ENCODE measurements at places on chromosomes 1 and 21.

GRCh38 chr1:229883504-229884200, 183.4 kb upstream of the GALNT2 start:
- no peak for DNase-seq

DNA sequence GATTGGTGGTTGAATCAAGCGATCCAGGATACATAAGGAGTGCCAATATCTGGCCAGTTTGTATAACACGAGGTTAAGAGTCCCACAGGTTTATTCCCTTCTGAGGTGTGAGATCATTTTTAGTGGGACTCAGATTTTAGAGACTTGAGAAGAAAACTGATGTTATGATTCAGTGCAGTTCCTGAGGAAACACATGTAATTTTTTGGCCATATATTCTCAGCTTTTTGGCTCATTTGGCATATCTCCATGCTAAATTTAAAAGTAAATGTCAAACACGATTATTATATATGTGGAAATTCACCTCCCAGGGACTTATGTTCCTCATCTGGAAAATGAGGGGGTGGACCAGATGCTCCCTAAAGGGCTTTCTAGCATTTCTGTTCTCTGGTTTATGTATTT, 39.2 kb upstream of the SERBP1 start:
- DNase-seq = no peak

DNA sequence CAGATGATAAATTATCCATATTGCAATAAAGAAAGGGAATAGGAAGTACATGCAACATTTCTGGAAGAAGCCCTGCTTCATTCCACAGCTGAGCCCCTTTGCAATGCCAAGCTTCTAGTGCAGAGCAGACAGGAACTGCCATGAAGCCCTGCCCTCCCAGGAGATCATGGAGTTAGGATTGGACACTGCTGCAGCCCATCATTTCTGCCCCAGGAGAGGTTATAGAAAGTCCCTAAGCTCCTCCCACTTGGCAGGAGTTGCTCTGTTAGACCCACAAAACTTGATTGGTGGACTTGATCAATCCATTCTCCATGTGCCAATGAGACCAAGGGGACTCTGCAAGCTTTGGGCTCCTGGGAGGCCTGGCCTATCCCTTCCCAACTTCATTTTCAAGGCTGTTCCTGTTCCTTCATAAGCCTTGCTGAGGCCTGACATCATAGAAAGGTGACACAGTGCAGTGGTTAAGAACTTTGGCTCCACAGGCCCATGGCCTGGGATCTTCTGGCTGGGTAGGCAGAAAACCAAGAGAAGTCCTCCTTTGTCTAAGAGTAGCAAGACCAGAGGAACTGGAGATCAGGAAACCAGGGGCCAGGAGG, 1.3 kb upstream of the LAPTM5 start:
- DNase-seq = no peak

GRCh38 chr1:61093525-61094137, 11.3 kb downstream of the NFIA start:
- no peak for DNase-seq

DNA sequence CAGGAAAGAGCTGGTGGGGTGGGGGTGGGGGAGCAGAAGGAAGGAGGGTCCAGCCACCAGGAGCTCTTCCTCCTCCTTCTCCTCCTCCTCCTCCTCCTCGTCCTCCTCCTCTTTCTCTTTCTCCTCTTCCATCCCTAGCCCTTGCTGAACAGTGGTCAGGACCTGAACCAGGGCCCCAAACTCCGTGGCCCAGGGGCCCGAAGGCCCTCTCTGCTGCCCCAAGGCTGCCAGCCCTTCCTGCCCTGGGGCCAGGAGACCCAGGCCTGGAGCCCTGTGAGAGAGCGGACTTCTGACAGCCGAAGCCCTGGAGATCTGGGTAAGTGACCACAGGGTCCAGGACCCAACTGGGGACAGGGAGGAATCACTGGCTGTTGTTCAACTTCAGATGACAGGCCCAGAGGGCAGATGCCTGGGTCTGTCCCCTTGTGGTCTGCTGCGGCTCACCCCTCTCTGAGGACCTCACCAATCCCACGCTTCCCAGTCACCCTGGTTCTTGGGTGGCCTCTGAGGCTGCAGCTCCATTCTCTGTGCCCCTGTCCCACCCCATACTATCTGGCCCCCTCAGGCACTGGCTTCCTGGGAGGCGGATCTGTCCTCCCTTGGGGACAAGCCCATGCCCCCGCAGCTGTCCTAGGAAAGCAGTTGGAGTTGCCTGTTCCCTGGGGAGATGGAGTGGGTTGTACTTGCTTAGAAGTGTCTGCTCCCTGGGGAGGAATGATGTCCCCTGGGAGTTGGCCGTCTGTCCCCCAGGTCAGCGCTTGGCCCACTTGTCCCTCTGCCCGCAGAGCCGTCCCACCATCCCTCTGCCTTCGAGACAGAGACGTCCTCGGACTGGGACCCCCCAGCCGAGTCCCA, 51.8 kb downstream of the VWA5B1 start:
- DNase-seq = no peak

DNA sequence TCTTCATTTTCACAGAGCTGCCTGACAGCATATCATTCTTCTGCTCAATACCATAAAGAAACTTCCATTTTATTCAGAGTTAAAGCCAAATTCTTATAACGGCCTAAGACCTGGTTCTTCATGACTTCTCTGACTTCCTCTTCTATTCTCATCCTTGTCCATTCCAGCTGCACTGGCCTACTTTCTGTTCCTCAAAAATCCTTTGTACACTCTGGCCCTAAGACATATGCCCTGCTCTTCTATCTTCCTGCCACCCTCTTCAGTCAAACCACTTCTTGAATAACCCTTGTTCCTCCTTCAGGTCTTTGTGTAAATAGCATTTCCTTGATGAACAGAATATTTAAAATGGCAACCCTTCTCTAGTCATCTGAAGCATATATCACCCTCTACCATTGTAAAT, 1338.7 kb upstream of the ADGRL2 start:
- DNase-seq = no peak

GRCh38 chr1:185971688-185972087, 237.5 kb downstream of the HMCN1 start:
- DNase-seq = no peak

DNA sequence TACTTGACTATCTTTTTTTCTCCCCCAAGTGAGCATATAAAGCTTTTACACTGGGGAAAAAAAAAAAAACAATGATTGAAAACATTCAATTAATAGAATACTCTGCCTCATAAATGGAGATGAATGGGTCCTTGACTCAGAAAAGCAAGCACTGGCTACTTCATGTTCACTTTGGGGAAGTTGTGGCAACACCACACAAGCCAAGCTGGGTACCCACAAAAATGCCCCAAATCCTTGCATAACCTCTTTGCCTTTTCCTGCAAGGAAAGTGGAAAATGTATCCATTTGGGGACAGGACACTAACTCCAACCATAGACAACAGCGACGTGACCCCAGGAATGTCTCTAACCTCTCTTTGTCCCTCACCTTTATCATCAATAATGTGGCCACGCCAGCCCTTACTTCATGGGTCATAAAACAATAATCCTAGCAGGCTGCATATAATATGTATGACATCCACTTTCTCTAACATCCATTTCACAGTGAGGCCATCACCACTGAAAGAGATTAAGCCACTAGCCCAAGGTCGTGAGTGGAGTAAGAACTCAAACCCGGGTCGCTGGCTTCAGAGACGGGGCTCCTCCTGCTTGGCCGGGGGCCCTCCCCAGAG, 2.3 kb downstream of the ECE1 start:
- DNase-seq = no peak

- no peak for DNase-seq
Measured at GRCh38 chr1:210822241-210822640, 311.7 kb downstream of the KCNH1 start.

DNA sequence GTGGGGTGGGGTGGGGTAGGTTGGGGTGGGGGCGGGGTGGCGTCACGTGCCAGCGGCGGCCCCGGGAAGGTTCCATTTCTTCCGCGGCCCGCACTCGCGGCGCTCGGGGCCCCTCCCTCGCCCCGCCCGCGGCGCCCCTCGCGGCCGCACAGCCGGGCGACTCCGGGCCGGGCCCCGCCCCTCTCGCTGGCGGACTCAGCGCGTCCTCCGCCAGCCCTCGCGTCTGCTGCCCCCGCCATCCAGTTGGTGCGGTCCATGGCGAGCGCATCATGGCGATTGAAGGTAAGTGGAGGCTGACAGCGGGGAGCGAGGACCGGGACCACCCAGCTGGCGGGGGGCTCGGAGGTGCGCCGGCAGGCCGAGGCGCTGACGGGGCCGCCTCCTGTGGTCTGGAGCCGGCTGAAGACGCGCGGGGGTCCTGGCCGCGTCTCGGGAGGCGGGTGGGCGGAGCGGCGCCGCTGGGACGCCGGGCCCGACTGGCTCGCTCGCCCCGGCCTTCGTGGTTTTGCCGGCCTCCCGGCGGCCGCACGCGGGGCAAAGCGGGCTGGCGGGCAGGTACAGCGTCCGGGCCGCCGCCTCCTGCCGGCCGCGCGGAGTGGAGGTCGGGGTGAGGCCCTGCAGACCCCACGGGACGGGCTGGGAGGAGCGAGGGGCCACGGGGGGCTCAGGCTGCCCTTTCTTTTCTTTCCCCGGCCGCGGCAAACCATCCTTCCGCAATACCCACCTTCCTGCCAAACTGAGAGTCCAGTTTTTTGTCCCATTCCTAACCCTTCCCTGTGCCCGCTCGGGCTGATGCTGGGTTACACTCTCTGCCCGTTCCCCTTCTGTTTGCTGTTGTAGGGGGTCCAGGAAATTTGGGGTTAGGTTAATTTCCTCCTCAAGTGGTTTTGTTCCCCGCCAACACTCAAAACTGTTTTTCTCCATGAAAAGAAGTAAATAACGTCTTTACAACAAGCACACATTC, at the start of gene SYT14:
Gene SYT14 (plus strand): TSS at position 222 of the 964 bp plus-strand sequence. CDS start 48 bp downstream, at position 270.
- DNase-seq = no peak

DNA sequence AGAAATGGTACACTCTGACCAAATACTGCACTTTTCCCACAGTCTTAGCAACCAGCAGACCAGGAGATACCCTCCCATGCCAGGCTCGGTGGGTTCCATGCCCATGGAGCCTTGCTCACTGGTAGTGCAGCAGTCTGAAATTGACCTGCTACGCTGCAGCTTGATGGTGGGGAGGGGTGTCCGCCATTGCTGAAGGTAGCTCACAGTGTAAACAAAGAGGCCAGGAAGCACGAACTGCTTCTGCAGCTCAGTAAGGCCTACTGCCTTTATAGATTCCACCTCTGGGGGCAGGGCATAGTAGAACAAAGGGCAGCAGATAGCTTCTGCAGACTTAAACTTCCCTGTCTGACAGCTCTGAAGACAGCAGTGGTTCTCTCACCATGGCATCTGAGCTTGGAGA, 12.3 kb upstream of the IFI44L start:
- no peak for DNase-seq

DNA sequence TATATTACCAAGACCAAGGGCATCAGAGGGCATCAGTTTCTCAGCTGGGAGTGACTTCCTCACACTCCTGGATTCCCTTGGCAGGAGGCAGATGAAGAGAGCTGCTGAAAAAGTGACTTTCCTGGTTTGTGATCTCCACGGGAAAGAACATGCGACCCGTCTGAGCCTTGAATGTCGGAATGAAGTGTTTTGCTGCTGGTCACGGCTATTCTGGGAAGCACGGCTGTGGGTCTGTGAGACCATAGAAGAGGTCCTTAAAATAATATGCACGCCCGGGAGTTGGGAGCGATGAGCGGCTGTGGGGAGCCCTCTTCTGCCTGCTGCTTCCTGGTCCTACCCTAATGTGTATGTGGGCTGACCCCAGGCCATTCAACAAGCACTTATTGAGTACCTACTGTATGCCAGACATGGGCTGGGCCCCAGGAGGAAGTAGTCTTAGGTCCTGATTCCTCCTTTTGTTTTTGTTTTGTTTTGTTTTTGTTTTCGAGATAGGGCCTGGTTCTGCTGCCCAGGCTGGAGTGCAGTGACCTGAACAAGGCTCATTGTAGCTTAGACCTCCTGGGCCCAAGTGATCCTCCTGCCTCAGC, 13.2 kb upstream of the UMODL1 start:
- no peak for DNase-seq

GRCh38 chr1:230977761-230978490, 735 bp downstream of the TTC13 start:
- DNase-seq = peak; percentile 23

- no peak for DNase-seq
Measured at GRCh38 chr1:58933599-58933926, 149.7 kb upstream of the JUN start.

DNA sequence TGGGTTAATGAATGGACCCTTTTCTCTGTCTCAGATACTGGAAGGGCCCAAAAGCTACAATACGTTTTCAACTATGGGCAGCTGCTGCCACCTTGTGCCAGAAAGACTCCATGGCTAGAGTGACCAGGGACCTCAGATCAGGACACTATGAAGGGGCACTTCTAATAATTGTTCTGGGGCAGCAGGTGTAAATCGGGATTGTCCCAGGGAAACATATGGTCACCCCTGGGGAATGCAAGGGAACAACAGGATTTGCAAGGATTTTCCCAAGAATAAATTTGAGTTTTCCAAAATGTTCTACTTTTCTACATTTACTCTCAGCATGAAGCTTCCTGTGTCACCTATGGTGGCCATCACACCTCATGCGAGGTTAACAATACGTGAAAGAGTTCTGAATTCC, 12.0 kb upstream of the FCAMR start:
- peak; percentile 66 for DNase-seq

- no peak for DNase-seq
Measured at GRCh38 chr1:28144203-28145135, 32.0 kb downstream of the PTAFR start.

GRCh38 chr1:203870245-203870644, 8.8 kb downstream of the SNRPE start:
- no peak for DNase-seq

DNA sequence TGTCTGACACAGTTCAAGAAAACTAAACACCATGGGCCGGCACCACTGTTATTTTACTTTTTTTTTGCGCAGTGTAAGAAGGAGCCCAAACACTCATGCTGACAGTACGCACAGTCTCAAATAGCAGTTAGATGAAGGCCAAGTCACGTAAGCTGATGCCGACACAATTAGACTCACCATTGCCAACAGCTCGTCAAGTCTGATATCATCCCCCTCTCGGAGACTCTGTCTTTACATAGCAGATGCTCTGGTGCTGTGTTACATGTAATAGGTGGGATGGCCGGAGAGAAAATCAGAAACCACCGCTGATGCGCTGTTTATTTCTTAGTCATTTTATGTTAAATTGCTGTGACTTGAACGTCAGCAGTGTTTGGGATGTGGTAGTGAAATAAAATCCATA, 49.3 kb downstream of the TGFB2 start:
- no peak for DNase-seq

- DNase-seq = peak; percentile 86
Measured at GRCh38 chr1:109790735-109791494, 27.2 kb upstream of the EPS8L3 start.

DNA sequence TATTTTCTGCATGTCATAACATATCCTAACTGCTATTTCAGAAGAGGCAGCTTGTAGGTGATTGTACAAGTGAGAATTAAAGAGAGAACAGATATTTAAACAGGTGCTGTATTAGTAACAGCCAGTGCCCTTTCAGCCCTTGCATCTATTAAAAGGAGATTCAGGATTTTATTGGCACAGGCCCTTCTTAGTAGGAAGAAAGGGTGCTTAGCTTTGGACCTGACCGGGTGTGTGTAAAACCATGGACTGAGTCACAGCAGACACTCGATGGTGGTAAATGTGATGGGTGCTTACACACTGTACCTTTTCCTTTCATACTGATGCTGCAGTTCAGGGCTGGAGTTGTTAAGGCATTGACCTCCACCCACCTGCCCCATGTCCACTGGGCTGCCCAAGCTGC, 12.7 kb upstream of the CD101 start:
- DNase-seq = no peak

- DNase-seq = no peak
Measured at GRCh38 chr1:205407970-205408369, 13.9 kb downstream of the LEMD1 start.

All from CD4-positive, alpha-beta T cell treated with Interleukin-4 for 4 hours (primary cell).